ENCODE measurements at places on chromosomes 3 and 15.
A peak's percentile ranks its signal among the peaks of the same experiment; 100 is the strongest.

DNA sequence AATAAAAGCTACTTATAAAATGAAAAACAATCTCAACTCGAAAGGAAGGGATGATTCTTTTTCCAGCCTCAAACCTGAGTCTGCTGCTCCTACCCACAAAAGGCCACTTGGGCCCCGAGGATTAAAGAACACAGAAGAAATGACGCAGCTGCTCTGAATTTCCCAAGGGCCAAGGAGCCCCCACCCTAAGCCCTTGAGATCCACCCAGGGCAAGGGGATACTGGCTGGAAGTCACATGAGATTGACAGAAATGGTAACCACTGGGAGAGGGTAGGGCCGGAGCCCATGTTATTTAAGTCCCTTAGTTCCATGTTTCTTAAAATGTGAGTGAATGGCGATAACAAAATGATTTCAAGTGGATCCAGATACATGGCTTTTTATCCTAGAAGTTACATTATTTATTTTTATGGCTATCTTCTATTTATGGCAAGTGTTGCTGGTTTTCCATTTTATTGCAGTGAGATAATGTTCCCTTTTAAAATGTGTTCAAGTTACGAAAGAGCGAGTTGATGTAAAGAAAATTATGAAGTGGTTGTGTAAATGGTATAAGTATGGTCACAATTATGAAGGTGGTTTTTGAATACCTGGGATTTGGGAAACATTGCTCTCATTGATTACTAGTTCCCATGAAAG, 16.8 kb downstream of the IGDCC4 start:
- DNase-seq, result no peak

DNA sequence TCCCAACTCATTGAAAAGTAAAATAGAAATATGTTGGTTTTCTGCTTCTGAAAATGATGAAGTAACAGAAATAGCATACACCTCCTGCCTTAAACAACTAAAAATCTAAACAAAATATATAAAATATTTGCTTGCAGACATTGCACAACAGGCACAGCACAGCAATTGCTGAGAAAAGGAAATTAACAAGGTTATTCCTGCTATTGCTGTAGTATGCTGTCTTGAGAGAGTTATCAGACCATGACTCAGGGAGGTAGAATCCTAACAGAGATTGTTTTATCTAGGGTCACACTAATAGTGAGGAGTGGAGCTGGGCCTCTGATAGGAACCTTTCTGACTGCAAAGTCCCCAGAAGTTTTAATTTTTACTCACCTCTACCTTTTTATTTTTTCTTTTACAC, 72.6 kb downstream of the ZBTB20 start:
- peak; percentile 14 for DNase-seq

GRCh38 chr3:102348904-102349303, 85.9 kb upstream of the ZPLD1 start:
- DNase-seq, result no peak

- DNase-seq, result no peak
These were observed 34.7 kb downstream of the PIK3CA start for GRCh38 chr3:179182902-179183301.

GRCh38 chr3:103600844-103601243, 1166.0 kb downstream of the ZPLD1 start:
- no peak for DNase-seq

GRCh38 chr3:14823393-14823792, 4.6 kb downstream of the FGD5 start:
- DNase-seq, result no peak

GRCh38 chr3:7000501-7000900, 139.6 kb downstream of the GRM7 start:
- no peak for DNase-seq

- no peak for DNase-seq
These were observed 77.6 kb upstream of the CCDC80 start for GRCh38 chr3:112718516-112718915.

GRCh38 chr15:29638781-29639180, 183.5 kb downstream of the TJP1 start:
- no peak for DNase-seq

- no peak for DNase-seq
These were observed 33.7 kb upstream of the IGF1R start for GRCh38 chr15:98614681-98615080.

- peak; percentile 16 for DNase-seq
These were observed 45.7 kb downstream of the CD86 start for GRCh38 chr3:122100591-122101463.

- peak; percentile 80 for DNase-seq
These were observed 29.3 kb downstream of the BTD start for GRCh38 chr3:15630646-15631350.

GRCh38 chr3:183370391-183370790, 58.0 kb downstream of the MCF2L2 start:
- no peak for DNase-seq

DNA sequence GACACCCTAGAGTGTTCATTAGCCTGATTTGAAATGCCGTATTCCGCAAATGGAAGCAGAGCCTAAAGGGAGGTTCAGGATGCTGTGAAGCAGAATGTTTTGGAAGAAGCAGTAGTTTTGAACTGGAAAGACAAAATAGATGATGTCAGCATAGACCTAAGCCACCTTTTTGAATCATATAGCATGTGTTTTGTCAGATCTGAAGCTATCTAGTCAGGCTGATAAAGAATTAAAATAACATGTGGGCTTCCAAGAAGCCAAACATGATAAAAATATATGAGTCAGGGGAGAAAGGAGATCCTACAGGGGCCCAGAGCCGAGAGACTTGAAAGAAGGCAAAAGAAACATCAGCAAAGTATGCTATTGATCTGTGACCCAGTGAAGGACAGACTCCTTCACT, 47.2 kb upstream of the RASA2 start:
- no peak for DNase-seq

- no peak for DNase-seq
These were observed 87.0 kb downstream of the TMEM108 start for GRCh38 chr3:133125171-133125570.

DNA sequence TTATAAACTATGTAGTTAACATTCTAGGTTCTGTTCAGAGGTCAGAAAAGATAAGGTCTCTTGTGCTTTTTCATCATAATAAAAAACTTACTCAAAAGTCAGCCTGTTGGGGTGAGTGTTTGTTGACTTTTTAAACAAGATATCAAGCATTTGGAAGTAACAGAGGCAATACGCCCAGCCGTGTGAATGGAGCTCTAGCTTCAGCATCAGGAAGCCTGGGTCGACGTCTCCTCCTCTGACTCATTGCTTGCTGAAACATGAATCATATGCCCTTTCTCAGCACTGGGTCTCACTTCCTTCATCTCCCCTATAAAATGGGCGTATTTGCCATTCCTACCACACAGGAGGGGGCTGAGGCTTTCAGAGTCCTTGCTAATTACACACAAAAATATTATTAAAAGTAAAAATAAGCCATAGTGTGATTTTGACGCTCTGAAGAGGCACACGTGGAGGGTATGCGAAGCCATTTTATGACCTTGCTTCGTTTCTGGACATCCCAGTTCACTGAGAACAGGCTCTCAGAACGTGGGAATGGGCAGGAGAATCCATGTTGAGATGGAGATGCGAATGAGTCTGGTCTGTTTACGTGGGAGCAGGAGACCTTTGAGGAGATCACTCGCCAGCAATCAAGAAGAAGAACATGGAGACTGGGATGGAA, 220.8 kb upstream of the TPRG1 start:
- DNase-seq, result peak; percentile 96

- peak; percentile 35 for DNase-seq
These were observed 8.7 kb upstream of the CAMK1 start for GRCh38 chr3:9778143-9779074.

- DNase-seq, result no peak
These were observed 922.2 kb downstream of the TUSC7 start for GRCh38 chr3:117631781-117632180.

GRCh38 chr15:69154078-69154477, 6.4 kb upstream of the GLCE start:
- DNase-seq, result no peak

Measured in LHCN-M2 (cell line).